ENCODE measurements at places on chromosomes 3 and 15.

- no peak for DNase-seq
Observed at GRCh38 chr3:53180305-53181023, 19.5 kb downstream of the PRKCD start.

DNA sequence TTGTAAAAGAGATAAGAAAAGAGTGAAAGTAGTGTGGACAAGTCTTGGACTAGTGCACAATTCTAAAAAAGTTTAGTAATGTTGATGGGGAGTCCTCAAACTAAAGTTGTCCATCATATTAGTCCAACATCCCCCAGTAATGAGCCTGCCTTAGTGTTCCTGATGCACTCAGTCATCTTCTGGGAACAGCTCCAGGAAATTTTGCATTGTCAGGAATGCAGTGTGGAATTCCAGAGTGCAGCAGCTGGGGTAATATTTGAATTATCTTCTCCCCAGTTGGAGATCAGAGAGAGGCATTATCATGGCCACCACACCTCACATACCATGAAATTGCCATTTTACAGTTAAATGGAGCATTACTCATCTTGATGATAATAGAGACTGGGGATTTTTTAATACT, 528.8 kb upstream of the NAALADL2 start:
- DNase-seq, result no peak

- DNase-seq, result no peak
Observed at GRCh38 chr3:58989163-58989562, 60.7 kb downstream of the CFAP20DC start.

DNA sequence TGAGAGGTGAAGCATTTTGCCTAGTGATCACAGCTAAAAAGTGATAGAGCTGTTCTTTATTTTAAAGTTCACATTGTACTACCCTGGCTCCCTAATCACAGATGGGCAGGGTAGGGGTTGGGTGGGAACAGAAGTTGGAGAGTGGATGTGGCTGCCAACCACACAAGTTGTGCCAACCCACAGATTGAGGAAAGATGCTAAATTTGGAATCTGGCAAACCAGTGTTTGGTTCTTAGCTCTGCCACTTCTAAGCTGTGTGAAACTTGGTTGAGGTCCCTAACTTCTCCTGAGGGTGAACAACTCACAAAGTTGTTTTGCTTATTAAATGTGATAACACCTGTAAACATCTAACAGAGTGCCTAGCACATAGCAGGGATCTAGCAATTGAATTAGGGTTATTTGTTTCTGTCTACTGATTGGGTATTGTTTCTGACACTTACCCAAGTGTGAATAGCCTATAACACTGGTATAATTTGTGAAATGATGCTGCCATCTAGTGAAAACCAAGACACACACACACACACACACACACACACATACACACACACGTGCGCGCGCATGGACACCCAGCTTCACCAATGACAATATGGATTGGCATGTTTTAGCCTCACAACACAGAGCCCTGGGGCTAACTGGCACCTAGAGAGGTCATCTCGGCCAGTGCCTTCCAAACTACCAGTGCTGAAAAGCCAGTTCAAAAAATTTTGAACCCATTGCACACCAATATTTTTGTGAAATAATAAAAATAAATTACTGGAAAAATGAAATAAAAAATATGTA, 25.3 kb downstream of the ADGRG7 start:
- peak; percentile 7 for DNase-seq

DNA sequence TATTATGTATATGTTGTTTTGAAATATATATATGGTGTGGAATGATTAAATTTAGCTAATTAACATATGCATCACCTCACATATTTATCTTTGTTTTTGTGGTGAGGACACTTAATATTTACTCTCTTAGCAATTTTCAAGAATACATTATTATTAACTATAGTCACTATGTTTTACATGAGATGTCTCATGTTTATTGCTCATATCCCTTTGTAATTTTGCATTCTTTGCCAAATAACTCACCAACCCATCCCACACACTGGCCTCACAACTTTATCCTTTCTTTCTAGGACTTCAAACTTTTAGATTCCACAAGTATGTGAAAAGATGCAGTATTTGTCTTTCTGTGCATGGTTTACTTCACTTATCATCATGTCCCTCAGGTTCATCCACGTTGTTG, 950.2 kb upstream of the CADM2 start:
- no peak for DNase-seq

GRCh38 chr3:123520656-123521055, 64.2 kb downstream of the HACD2 start:
- DNase-seq, result no peak

DNA sequence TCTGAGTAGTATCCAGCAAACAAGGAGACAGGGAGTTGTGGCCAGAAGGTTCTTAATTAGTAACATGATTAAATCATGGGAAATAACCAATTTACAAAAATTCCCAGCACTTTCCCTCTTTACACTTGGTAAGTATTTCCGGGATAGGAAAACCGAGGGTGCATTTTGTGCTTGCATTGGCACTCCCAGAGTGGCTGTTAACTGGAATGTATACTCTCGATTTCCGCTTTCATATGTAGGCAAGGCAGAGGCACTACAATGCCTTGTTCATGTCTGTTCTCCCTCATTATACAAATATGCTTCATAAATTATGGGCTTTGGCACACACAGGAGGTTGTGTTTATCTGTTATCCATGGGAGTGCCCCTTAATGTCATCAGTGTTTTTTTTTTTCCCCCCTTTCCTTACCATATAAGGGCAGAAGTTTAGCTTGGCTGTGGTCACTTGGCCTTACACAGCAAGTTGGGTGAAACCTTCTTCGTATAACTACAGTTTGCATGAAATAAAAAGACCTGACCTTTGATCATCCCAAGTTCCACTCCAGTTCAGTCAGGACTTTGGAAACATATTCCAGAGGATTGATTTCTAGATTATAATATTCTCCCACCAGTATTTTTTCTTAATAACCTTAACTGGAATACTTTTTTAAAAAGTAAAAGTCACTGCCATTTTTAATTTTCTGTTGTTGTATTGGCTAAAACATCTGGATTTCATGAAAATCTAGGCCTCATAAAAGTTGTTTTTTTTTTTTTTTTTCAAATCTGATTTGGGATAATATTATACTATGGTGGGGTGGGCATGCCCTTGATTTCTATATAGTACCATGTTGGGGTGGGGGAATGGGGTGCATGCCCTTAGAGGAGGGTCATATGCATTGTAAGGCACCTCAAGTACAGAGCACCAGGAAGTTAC, 8.9 kb downstream of the TPM1 start:
- no peak for DNase-seq

DNA sequence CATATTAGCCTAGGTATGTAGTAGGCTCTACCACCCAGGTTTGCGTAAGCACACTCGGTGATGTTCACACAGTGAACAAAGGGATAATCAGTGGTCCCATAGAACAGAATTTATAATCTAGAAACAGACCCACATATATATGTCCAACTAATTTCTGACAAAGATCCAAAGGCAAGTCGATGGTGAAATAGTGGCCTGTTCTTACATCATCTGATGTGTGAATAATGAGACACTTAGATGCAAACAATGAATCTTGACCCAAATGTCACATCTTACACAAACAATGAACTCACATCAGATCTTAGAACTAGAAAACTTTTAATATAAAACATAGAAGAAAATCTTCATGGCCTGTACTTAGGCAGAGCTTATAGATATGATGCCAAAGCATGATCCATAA, 17.6 kb upstream of the TM2D3 start:
- no peak for DNase-seq

DNA sequence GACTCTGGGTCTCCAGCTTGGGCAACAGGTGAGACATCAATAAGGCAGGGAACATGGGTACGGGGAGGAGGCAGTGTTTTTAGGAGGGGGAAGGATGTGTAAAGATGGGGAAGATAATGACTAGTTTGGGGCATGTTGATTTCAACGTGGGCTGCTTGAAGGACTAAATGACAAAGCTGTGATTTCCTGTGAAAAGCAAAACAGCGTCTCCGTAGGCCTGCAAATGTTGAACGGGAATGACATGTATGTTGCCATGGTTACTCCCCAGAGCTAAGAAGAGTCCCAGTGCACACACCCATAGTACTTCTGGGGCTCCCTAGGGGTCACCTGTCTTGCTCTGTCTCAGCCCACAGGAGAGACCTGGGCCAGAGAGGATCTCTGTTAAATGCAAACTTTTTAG, 71.3 kb upstream of the ETV5 start:
- DNase-seq, result no peak

DNA sequence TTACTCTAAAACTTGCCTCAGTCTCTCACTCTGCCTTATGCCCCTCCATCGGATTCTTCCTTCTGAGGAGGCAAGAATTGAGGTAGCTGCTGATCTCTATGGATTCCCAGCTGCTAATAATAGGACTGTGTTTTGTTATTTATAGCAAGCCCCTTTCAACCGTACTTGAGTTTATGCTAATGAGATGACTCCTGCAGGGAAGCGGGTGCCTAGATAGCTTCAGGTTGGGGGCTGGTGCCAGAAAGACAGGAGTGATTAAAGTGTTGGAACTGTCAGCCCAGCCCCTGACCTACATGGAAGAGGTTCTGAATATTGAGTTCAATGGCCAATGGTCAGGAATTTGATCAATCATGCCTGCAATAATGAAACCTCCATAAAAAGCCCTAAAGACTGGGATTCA, 21.8 kb upstream of the LIMD1 start:
- no peak for DNase-seq
